Hippocampal formation (tissue), 2 donors: ENCODE measurements at places on chromosomes 4 and X.
A peak's percentile ranks its signal among the peaks of the same experiment; 100 is the strongest.

DNA sequence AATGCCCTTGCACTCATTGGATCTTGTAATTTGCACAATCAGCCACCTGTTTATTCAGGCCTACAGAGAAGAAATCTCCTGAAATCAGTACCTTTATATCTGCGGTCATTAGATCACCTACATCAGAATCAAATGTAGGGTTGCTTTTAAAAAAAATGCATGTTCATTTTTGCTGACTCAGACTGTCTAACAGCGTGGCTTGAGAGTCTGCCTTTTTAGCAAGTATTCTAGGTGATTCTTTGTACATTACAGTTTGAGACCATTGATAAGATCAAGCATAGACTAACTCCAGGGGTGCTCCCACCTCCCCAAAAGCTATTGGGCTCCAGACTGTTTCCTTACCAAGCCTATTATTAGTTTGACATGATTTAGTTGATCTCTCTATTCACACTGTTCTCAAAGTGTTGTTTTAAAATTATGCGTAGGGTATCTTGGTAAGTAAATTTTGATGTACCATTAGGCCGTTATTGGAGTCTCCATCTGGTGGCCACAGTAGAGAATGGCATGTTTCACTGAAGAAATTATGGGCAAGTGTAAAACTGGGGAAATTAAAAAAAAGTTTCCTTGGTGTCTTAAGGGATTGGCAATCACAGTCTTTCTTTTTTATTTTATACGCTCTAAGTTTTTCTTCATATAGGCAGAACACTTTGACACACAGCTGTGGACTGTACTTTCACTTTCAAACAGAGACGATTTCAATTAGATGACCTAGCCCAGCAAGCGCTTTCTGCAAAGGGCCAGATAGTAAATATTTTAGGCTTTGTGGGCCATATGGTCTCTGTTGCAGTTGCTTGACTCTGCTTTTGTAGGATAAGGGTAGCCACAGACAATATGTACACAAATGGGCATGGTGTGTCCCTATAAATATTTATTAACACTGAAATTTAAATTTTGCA lies 33.7 kb upstream of the MSL3 start:
- peak; percentile 2 for DNase-seq

DNA sequence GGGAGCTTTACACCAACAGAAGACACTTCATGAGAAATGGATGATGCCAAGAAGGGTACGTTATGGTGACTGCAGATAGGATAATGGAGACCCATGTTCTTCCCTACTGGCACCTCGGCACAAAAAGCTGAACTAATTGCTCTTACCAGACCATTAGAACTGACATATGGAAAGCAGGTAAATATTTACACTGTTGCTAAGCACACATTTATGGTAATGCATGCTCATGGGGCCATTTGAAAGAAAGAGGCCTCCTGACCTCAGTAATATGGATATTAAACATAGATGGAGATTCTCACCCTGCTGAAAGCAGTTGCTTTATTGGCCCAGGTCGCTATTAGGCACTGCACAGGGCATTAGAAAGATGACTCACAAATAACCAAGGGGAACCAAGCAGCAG lies 1759.6 kb downstream of the C4orf33 start:
- no peak for DNase-seq

DNA sequence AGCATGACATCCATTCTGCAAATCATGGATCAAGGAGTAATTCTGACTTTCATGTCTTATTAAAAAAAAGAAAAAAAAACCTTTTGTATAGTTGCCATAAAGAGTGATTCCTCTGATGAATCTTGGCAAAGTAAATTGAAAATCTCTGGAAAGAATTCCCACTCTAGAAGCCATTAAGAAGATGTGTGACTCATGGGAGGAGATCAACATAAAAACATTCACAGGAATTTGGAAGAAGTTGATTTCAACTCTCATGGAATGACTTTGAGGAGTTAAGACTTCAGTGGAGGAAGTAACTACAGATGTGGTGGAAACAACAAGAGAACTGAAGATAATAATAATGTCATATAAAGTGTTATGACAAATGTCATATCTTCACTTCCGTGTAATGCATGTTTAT lies 204.2 kb downstream of the PABPC4L start:
- no peak for DNase-seq

GRCh38 chr4:112916868-112917267 lies 132.6 kb upstream of the ANK2 start:
- no peak for DNase-seq
